Kidney (tissue), 22 donors: ENCODE measurements at places on chromosomes 6 and 20. TPM values are rescaled to one million over a fixed set of nuclear protein-coding genes. Genes with fewer than 3 reads are reported as not detected.

GRCh38 chr6:168126566-168127383, 47.8 kb upstream of the FRMD1 start:
- H3K36me3 ChIP-seq = no peaks in the 10 kb centered on the region
- H3K4me3 ChIP-seq = no peak overlapping the region
- no peaks in the 10 kb centered on the region for H3K4me1 ChIP-seq
- no peak overlapping the region for H3K27ac ChIP-seq
- H3K27me3 ChIP-seq = no peaks in the 10 kb centered on the region

GRCh38 chr20:46657618-46658017, 6.4 kb upstream of the SLC13A3 start:
- no peaks in the 10 kb centered on the region for H3K4me1 ChIP-seq
- no peak overlapping the region for H3K4me3 ChIP-seq
- H3K27me3 ChIP-seq = no peaks in the 10 kb centered on the region
- no peak overlapping the region for H3K27ac ChIP-seq

DNA sequence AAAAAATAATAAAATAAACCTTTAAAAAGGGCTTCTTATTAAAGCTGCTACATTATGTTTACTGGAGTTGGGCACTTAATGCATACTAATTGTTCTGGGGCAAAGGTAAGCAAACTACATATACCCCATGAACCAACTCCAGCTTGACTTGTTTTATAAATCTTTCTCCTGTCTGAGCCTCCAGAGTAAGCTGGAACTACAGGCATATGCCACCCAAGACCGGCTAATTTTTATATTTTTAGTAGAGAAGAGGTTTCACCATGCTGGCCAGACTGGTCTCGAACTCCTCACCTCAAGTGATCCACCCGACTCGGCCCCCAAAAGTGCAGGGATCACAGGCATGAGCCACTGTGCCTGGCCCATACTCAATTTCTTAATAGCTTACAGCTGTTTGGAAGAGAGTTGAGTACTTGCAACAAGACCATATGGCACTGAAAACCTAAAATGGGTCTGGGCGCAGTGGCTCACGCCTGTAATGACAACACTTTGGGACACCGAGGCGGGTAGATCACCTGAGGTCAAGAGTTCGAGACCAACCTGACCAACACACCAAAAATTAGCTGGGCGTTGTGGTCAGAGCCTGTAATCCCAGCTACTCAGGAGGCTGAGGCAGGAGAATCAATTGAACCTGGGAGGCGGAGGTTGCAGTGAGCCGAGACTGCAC, 19.9 kb downstream of the ROMO1 start:
- no peak overlapping the region for H3K27ac ChIP-seq
- peaks cover 78% of the 10 kb centered on the region for H3K36me3 ChIP-seq
- no peaks in the 10 kb centered on the region for H3K27me3 ChIP-seq
- H3K4me3 ChIP-seq = no peak overlapping the region
- no peak for DNase-seq

- DNase-seq = no peak
- no peaks in the 10 kb centered on the region for H3K36me3 ChIP-seq
- H3K27me3 ChIP-seq = no peaks in the 10 kb centered on the region
- H3K4me3 ChIP-seq = no peak overlapping the region
These were observed 95.4 kb downstream of the TMEM170B start for GRCh38 chr6:11632795-11633511.

The MATN4 gene
- total RNA-seq = 0.19 TPM

The RIPPLY2 gene
- total RNA-seq = 0.38 TPM

The TDRD6 gene
- total RNA-seq = 0.47 TPM

The KIF25 gene
- total RNA-seq = not detected
